ENCODE measurements at places on chromosomes 3 and 15. TPM values are rescaled to one million over a fixed set of nuclear protein-coding genes. Genes with fewer than 3 reads are reported as not detected.
A peak's percentile ranks its signal among the peaks of the same experiment; 100 is the strongest.

DNA sequence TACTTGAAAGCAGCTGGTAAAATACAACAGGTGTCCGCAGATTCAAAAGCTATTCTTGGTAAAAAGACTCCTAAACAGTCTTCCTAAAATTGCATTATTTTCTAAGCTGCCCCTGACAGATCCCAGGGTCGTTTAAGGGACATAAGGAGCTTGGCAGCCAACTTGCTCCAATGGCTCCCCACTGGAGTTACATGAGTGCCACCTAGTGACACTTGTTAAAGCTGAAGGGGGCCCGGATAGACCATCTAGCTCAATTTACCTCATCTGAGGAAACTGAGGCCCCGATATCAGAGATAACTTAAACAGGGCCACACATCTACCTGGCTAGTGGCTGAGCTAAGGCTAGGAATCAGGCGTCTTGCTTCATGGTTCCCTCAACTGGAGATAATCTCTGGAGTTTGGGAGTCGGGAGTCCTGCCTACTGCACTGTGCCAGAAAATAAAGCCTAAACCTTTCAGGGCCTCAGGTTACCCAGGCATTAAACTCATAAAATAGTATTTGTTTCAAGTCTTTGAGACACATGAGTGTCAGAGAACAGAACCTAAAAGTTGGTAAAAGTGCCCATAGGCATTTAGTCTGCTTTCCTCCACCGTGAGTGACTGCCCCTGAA is 6.5 kb upstream of the TBC1D23 start:
- DNase-seq = no peak
- H3K36me3 ChIP-seq = no peaks in the 10 kb centered on the region
- no peak overlapping the region for H3K27ac ChIP-seq
- no peak overlapping the region for H3K4me3 ChIP-seq
- no peaks in the 10 kb centered on the region for H3K4me1 ChIP-seq

DNA sequence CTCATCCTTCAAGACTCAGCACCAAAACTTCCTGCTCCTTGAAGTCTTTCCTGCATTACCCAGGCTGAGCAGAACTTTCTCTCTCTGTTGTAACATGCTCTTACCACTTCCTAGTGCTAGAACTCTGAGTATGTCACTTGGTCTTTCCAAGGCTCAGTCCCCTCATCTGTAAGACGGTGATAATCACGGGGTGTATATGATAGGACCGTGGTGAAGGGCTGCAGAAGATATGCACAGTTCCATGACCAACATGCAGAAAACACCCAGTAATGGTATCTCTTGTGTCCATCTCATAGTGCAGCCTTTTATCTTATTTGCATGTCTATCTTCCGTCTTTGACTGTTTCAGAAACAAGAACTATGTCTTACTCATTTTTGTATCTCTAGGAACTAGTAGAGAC is 154.5 kb downstream of the ZNF621 start:
- H3K4me3 ChIP-seq = no peak overlapping the region
- no peaks in the 10 kb centered on the region for H3K27me3 ChIP-seq
- no peak for DNase-seq
- H3K4me1 ChIP-seq = no peaks in the 10 kb centered on the region
- no peak overlapping the region for H3K27ac ChIP-seq

DNA sequence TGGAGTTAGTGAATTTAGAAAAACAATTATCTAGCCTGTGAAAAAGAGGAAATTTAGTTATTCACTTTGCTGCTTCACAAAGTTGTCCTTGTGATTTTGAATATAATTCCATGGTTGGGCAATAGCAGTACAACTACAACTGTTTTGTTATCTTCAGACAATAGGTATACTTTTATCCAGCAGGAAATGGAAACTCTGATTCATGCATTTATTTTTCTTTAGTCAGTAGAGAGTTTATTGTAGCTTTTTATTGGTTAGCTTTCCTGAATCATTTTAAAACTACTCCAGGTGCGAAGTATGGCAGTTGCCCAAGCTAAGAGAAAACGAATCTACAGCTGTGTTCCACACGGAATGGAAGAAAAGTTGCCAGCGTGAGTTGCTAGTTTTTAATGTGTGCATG is 80.3 kb downstream of the TM4SF4 start:
- DNase-seq = no peak
- no peak overlapping the region for H3K4me3 ChIP-seq
- no peak overlapping the region for H3K27ac ChIP-seq
- H3K27me3 ChIP-seq = no peaks in the 10 kb centered on the region
- no peaks in the 10 kb centered on the region for H3K36me3 ChIP-seq

Gene LRRC3B
- total RNA-seq = 0.57 TPM

DNA sequence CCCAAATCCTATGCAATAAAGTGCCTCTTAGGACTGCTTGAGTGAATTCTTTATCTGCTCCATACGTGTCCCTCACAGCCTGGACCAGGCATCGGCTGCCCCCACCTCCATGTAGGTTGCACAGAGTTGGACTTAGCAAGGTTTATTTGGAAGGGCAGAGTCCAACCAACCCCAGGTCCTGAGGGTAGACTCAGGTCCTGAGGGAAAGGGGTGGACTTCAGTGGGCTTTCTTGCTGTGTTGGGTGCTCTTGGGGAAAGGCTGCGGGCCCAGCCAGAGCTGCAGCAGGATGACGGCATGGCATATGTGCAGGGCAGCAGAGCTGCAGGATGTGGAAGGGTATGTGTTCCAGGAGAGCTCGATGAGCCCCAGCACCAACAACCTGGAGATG is 6.5 kb downstream of the ALG3 start:
- no peak overlapping the region for H3K4me3 ChIP-seq
- peaks cover 40% of the 10 kb centered on the region for H3K36me3 ChIP-seq
- H3K27ac ChIP-seq = no peak overlapping the region
- H3K27me3 ChIP-seq = peaks cover 5% of the 10 kb centered on the region

Gene SLC15A2
- 1.0 TPM for total RNA-seq

Gene CDHR4
- not detected for total RNA-seq

GRCh38 chr3:42032693-42033349 is 58.3 kb upstream of the TRAK1 start:
- no peak overlapping the region for H3K4me3 ChIP-seq
- H3K36me3 ChIP-seq = no peaks in the 10 kb centered on the region
- peaks cover 8% of the 10 kb centered on the region for H3K4me1 ChIP-seq
- DNase-seq = no peak
- no peaks in the 10 kb centered on the region for H3K27me3 ChIP-seq

Gene CPNE4
- total RNA-seq = 0.33 TPM

- H3K4me3 ChIP-seq = peak overlapping the region; percentile 31
- peak; percentile 54 for DNase-seq
- no peak overlapping the region for H3K27ac ChIP-seq
- H3K4me1 ChIP-seq = peaks cover 14% of the 10 kb centered on the region
- no peaks in the 10 kb centered on the region for H3K36me3 ChIP-seq
These were observed 1.1 kb downstream of the CELSR3 start for GRCh38 chr3:48661501-48662144.

Gene VPS18
- total RNA-seq = 12.4 TPM

All from thymus (tissue), 14 donors.